Esophagus muscularis mucosa (tissue), 4 donors: ENCODE measurements at places on chromosomes 2 and 18. TPM values are rescaled to one million over a fixed set of nuclear protein-coding genes. Genes with fewer than 3 reads are reported as not detected.
A peak's percentile ranks its signal among the peaks of the same experiment; 100 is the strongest.

The C2orf69 gene
- total RNA-seq = 10.4 TPM

The KYNU gene
- 9.4 TPM for total RNA-seq

DNA sequence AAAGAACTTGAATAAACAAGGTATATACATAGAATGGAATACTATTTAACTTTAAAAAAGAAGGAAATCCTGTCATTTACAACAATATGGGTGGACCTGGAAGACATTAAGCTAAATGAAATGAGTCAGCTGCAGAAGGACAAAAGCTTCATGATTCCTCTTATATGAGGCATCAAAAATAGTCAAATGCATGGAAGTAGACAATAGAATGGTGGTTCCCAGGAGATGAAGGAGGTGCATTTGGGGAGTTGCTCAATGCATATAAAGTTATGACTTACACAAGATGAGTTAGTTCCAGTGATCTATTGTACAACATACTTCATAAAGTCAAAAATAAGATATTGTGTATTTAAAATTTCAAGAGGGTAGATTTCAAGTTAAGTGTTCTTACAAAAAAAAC lies 426.1 kb upstream of the UBE2E3 start:
- H3K4me3 ChIP-seq = no peak overlapping the region
- no peaks in the 10 kb centered on the region for H3K4me1 ChIP-seq
- DNase-seq = no peak
- H3K36me3 ChIP-seq = no peaks in the 10 kb centered on the region
- H3K27ac ChIP-seq = no peak overlapping the region
- H3K27me3 ChIP-seq = no peaks in the 10 kb centered on the region

GRCh38 chr2:148167855-148168254 lies 147.0 kb downstream of the MBD5 start:
- no peak overlapping the region for H3K27ac ChIP-seq
- no peak for DNase-seq
- no peaks in the 10 kb centered on the region for H3K36me3 ChIP-seq
- no peaks in the 10 kb centered on the region for H3K27me3 ChIP-seq
- no peaks in the 10 kb centered on the region for H3K4me1 ChIP-seq

GRCh38 chr2:85269959-85270358 lies 57.8 kb downstream of the TGOLN2 start:
- DNase-seq = no peak
- no peaks in the 10 kb centered on the region for H3K36me3 ChIP-seq
- peak overlapping the region; percentile 60 for H3K27ac ChIP-seq
- H3K27me3 ChIP-seq = no peaks in the 10 kb centered on the region
- no peak overlapping the region for H3K4me3 ChIP-seq

- no peaks in the 10 kb centered on the region for H3K4me1 ChIP-seq
- H3K27me3 ChIP-seq = no peaks in the 10 kb centered on the region
- H3K36me3 ChIP-seq = no peaks in the 10 kb centered on the region
- no peak for DNase-seq
- no peak overlapping the region for H3K27ac ChIP-seq
Observed at GRCh38 chr2:180258041-180258537, 251.0 kb upstream of the CWC22 start.
